ENCODE measurements at places on chromosomes 12 and 14.

GRCh38 chr14:21940887-21941856, 267.6 kb upstream of the OR4E1 start:
- peak; percentile 46 for DNase-seq

DNA sequence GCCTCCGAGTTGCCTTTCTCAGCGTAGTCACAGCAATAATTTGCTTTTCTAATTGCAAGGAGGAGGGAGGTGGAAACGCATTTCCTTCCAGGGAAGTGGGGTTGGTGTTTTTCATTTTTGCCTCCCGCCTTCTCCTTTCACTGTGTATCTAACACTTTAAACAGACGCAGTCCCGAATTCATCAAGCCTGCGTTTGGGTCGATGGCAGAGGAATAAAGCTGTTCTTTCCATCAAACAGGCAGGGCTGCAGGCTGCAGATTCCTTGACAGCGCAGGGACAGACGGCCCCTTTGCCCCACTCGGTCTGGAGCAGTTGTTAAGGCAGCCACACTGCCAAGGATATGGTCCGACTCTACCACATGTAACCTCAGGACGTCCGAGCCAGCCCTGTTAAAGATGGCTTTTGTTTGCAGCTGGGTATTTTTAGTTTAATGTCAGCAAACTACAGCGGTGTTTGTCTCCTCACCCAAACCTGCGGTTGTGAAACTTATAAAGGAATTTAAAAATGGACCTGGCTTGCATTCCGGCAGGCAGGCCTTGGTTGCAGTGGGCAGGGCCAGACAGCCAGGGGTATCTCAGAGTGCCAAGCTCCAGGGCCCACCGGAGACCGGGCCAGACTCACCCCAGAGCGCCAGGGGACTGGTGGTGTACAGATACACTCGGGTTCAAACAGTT, 2.1 kb downstream of the CHST11 start:
- DNase-seq, result no peak

DNA sequence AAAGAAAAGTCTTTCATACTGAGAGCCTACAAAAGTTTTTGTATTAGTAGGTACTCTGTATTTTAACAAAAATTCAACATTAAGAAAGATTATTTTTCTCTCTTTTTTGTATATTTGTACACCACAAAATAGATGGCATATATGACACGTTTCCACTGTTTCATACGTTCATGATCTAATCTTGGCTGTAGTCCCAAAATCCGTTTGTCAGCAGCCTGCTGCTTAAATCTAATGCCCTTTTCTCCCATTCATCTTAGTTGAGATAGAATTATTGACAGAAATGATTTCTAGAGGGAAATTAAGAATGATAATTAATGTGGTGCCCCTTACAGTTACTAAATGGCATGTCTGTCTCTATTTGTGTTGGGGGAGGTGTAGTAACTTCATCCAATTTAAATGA, 140.7 kb upstream of the NOVA1 start:
- no peak for DNase-seq

DNA sequence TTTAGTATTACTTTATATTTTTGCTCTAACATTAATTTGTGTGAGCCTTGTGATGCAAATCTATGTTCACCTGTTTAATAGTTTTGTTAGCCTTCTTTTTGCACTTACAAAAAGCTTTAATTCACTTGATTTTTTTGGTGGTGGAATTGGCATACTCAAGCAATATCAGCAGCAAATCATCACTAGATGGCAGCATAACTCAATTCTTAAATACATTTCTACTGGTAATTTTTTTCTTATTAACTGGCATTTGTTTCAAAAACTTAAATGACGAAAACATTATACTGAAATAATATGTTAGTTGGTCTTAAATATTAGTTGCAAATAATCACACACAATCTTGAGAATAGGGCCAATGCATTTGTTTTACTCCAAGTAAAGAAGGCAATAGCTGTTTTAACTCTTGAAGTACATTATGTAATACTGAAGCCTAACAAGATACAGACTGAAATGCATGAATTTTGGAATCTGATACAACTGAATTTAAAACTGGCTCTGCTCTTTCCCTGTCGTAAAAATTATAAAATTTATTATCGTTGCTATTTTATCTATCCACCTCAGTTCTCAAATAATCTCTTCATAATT, 151.5 kb downstream of the ATXN7L3B start:
- DNase-seq, result peak; percentile 24

- no peak for DNase-seq
These were observed 26.4 kb downstream of the EID3 start for GRCh38 chr12:104329707-104330532.

GRCh38 chr12:116087962-116088361, 189.5 kb downstream of the MED13L start:
- no peak for DNase-seq

GRCh38 chr12:44063671-44064070, 227.8 kb downstream of the TMEM117 start:
- no peak for DNase-seq

DNA sequence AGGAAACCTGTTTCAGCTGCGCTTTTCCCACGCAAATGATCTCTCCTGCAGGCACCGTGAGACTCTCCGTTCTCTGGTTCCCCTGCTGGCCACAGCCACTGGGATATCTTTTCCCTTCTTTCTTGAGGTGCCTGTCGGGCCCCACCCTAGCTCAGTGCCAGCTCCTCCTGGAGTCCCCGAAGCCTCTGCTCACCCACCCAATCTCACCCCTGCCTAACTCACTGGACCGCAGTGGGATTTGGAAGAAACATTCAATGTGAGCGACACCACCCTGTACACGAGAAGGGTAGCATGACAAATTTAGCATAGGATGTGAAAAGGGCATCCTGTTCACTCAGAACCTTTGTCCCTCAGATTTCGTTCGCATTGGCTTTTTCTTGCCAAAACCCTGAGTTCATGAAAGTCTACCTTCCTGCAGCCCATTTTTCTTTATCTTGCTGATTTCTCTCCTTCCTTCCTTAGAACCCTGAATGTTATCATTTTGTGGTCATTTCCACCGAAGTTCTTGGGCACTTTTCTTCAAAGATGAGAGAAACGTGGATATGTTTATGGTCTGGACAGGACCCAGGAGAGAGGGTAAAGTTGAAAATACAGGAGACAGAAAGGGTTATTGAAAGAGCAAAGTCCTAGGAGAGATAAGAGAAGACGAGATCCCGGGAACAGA, 63.6 kb upstream of the ELK3 start:
- DNase-seq, result no peak

- DNase-seq, result no peak
These were observed 421 bp downstream of the SUOX start for GRCh38 chr12:55997535-55997859.

DNA sequence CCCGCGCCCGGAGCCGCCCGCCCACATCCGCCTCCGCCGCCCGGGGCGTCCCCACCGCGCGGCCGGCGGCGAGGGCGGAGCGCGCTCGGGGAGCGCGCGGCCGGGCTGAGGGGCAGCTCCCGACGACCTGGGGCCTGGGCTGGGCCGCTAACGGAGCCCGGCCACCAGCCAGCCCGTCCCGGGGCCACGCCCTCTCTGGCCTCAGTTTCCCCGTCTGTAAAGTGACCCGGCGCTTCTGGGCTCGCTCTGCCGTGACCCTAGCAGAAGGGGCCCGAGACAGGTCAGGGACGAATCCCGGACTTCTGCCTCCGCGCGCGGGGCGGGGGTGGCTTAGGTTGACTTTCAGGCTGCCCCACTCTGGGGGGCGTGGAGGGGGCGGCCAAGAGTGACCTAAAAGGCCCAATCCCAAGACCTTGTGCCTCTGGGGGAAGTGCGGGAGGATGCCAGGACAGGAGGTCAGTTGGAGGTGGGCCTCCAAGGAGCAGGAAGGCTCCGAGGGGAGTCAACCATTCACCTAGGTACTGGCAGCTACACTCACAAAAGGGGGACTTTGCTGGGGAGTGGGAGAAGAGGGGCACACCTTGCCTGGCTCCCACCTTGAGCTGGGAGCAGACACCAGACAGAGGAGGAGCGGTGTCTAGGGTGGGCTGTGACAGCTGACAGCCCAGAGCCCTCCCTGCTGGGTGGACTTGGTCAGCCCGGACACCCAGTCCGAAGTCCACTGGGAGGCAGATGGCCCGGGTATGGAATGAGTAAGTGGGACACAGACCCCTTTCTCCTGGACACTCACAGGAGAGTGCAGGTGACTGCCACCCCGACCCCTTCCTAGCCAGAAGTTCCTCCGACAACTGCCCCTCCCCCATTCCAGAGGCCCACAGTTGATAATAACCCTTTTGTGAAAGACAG, 486 bp upstream of the AKT1 start:
- DNase-seq, result peak; percentile 94

GRCh38 chr12:13404631-13405473, 208.3 kb downstream of the EMP1 start:
- DNase-seq, result no peak

DNA sequence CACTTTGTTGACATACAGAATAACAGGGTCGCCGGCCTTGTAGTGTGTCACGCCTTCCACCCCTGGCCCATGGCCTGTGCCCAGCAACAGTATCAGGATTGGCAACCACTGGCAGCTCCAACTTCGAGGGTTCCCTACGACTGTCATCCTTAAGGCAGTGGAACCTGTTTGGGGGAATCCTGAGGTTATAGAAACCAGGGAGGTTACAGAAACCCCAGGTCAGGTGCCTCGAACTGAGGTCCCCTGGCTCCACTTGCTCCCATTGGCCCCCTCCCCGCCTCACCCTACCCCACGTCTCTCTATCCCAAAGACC, 412 bp downstream of the TM9SF1 start:
- DNase-seq, result no peak

- no peak for DNase-seq
These were observed 7.9 kb upstream of the PLEKHG6 start for GRCh38 chr12:6302621-6303020.

DNA sequence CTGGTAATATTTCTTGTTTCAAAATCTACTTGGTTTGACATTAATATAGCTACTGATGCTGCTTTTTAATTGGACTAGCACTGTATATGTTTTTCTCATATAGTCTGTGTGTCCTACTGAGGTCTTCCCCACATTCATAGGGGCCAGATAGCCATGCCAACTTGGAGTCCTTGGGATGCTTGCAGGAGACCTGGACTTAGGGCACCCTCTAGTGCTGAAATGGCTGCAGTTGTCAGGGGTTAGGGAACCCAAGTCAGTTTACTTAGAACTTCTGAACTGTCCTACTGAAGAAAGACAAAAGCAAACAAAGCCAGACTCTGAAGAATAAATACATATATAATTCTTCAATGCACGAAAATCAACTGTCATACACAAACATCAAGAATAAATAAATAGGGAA, 279.9 kb upstream of the SYT1 start:
- DNase-seq, result peak; percentile 16

DNA sequence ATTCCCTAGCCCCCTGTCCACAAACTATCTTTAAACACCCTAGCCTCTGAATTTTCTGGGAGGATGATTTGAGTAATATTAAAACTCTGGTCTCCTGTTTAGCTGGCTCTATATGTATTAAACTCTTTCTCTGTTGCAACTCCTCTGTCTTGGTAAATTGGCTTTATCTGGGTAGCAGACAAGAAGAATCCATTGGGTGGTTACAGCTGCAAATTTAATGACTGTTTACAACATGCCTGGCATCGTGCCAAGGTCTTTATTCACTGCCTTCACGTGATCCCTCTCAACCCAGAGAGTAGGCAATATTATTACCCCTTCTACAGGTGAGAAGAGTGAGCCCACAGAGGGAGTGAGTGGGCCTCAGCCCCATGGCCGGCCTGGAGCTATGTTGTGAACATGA, 77.8 kb upstream of the MYL2 start:
- DNase-seq, result no peak

DNA sequence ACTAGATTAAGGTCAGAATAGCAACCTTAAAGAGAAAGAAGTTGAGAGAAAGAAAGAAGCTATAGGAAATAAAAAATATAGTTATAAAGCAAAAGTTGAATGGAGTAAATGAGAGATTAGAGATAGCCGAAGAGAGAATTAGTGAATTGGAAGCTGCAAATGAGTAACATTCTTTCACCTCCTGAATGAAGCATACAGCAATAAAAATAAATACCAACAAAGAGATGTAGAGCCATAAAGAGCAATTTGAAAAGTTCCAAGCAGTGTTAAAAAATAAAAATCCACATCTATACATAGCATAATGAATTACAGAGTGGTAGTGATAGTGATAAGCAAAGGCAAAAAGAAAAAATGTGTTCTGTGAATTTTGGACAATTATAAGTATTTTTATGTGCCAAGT, 177.9 kb downstream of the VRK1 start:
- no peak for DNase-seq

- DNase-seq, result no peak
These were observed 64.2 kb upstream of the IFNG-AS1 start for GRCh38 chr12:67925077-67925476.

DNA sequence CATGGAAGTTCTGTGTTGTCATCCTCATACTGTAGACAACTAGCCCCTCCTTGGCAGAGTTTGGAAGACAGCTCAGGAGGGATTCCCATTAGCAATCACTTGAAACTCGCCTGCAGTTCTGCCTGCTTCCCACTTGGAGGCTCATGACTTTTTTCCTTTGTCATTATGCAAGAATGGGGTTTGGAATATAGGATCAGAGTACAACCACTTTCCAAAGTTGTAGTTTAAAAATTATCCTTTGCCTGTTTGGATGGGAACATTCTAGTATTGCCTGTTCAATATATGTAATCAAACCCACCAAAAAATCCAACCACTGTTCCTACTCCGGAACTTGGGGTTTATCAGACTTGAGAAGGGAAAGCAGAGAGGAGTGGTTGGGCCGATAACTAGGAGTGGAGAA, 2.1 kb upstream of the GPD1 start:
- DNase-seq, result peak; percentile 68
